Endothelial cell (in vitro differentiated cells): ENCODE measurements at places on chromosomes 6 and 20.

GRCh38 chr6:138943089-138943625 lies 44.9 kb downstream of the REPS1 start:
- no peak for DNase-seq

DNA sequence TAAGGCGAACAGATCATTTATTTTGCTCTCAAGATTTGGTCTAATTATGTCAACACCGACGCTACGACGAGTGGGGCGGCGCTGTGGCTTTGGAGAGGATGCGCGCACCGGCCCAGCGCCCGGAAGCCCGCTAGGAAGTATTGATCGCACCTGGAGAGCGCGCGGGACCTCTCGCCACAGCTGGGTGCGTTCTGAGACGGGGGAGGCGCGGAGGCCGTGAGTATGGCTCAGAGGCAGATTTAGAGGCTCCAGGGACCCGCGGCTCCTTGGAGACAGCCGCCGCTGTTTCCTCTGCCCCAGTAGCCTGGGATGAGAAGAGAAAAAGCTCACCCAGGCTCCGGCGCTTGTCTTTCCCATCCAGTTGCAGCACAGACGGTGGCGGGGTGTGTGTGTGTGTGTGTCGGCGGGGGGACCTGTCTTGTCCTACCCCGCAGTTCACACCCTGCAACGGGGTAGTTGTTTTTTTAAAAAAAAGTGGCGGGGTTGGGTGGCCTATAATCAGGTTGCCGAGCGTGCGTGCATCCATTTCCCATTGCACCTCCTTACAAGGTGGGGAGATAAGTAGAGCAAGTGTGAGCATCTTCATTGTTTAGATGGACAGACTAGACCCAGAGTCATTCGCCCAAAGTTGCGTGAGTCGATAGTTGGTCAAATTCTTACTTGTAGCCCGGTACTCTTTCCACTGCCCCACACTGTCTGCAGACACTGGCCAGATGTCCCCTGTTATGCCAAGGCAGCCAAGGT lies 11.2 kb downstream of the TFAP2D start:
- no peak for DNase-seq

- no peak for DNase-seq
These were observed 75.1 kb upstream of the SCGN start for GRCh38 chr6:25576919-25577318.

DNA sequence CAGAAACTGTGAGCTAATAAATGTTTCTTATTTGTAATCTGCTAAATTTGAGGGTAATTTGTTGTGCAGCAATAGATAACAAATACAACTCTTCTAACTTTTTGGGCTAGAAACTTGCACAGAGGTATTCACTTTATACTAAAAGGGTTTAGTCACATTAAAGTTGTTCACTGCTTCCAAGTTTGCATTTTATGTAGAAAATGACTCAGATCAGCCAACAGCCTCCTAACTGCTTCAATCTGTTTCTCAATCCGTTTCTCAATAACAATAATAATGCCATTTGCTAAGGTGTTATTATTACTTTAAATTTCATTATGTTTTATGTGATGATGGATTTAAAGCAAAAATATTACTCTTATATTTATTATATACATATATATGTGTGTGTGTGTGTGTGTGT lies 213.9 kb downstream of the CENPW start:
- DNase-seq = no peak

DNA sequence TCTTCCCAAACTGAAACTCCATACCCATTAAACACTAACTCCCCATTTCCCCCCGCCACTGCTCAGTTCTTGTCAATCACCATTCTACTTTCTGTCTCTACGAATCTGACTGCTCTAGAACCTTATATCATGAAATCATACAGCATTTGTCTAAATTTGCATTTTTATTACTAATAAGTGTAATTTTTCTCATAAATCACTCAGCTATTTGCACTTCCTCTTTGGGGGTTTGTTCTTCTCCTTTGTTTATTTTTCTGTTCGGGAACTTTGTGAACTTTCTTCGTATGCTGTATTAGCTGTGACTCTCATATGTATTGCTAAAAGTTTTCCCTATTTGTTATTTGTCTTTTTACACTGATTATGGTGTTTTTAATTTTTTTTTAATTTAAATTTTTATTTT lies 152.2 kb downstream of the SLC16A10 start:
- no peak for DNase-seq

- no peak for DNase-seq
These were observed 370.1 kb downstream of the ADGRB3 start for GRCh38 chr6:69005199-69005598.

GRCh38 chr6:8918196-8918595 lies 482.9 kb upstream of the SLC35B3 start:
- DNase-seq = no peak

DNA sequence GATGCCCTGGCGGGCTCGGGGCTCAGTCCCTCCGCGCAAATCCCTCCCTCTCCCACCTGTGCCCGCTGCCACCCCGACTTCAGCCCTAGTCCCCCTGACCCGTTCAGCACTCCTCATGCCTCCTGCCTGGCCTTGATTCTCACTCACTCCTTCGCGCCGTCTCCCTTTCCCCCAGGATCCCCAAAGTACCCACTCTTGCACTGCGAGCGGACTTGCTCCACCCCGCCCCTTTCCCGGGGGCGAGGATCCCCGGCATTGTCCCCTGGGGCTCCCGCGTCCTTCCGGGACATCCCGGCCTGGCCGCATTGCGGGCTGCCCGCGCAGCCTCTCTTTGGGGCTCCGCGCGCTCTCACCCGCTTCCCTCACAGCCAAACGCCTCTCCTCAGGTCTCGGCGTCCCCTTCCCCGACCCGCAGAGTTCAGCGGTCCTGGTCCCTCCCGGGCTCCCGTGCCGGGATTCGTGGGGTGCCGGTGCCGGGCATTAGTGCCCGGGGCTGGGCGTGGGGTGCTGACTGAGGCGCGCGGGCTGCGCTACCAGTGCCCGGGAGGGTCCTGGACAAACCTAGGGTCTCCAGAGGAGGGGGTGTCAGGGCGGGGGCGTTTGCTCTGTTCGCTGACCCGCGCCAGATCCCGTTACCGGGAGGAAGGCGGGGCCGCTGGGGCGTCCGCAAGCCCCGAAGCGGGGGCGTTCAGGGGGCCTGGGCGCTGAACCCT lies 45.5 kb upstream of the SUPT3H start:
- DNase-seq = peak; percentile 50

GRCh38 chr20:32218156-32218900 lies 10.6 kb downstream of the POFUT1 start:
- no peak for DNase-seq

DNA sequence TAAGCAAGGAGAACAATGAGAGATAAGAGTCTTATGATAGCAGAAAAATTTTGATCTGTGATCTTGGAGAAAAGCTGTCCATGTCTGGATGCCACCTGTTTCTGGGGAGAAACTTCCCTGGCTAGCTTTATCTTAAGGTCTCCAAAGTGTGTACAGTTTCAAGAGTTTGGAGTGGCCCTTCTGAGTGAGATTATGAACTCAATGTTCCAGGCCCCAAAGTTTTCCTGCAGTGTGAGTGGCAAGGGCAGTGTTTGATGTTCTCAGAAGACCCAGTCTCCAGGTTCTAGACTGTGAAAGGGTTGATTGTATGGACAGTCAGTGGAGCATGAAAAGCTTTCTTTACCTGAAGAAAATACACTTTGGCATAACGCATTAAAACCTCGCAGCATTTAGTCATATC lies 121.7 kb downstream of the OLIG3 start:
- no peak for DNase-seq

DNA sequence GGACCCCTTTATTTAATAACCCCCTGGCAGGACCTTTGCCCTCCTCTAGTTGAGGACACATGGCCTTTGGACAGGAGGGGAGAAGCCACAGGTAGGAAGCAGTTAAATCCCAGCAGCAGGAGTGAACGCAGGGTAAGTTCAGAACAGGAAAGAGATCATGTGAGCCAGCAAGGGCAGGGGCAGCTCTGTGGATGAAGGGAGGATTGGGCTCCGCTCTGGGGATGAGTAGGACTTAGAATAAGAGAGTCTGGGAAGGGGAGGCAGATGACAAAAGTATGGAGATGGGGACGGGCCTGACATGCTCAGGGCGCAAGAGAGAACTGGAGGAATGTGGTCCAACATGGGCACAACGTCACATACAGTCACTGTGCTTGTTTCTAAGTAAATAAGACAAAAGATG lies 89.0 kb downstream of the NDUFAF5 start:
- DNase-seq = no peak

GRCh38 chr20:31881945-31882344 lies 11.5 kb downstream of the TTLL9 start:
- no peak for DNase-seq

GRCh38 chr6:18016133-18016532 lies 28.7 kb upstream of the KIF13A start:
- no peak for DNase-seq

DNA sequence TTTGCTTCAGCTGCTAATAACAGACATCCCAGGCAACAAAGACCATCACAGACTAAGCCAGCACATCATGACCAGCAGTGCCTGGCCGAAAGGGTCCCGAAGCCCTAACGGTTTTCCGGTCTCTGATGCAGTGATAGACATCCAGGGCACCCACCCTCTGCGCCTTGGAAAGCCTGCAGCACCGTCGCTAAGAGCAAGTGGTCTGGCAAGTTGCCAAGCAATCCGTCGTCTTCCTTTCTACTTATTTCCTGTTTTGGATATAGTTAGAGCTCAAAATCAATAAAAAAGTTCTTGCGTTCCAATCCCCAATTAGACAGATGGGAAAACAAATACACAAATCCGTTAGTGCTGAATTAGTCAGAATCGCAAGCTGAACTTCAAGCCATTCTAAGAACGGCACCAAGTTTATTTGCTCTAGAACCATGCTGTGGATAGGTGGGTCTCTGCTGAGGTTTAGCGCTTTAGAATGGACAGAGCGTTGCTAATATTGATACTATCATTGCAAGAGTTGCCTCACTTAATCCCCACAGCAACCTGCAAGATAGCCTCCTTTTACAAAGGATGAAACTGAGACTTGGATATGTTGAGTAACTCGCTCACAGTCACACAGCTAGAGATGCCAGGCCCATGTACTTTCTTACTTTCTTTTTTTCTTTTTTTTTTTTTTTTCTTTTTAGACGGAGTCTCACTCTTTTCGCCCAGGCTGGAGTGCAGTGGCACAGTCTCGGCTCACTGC lies 163.3 kb upstream of the SNX9 start:
- no peak for DNase-seq
